ENCODE measurements at places on chromosomes 1 and 21.

GRCh38 chr1:157045250-157046218 lies at the start of gene ARHGEF11:
ARHGEF11 (minus strand) TSS chr1:157045742; CDS start chr1:157044330, 1,412 bp downstream.
- DNase-seq, result no peak

DNA sequence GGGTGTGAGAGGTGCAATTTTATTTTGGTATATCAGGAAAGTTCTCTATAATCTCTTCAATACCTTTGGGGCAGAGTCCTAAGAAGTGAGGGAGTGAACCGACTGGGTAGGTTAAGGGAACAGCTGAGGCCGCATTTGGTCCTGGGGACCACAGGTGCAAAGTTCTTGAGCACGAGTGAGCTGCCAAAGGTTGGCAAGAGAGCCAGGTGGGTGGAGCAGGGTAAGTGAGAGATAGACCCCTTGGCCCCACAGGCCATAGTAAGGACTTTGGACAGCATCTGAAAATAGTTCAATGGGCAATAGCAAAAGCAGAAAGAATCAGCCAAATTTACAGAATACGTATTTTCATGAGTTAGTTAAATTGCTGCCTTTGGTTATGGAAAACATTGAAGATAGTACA lies 11.0 kb upstream of the NID1 start:
- no peak for DNase-seq

GRCh38 chr1:16451841-16452528 lies 11.5 kb downstream of the NECAP2 start:
- DNase-seq, result no peak

- no peak for DNase-seq
Measured at GRCh38 chr1:21689661-21690372, 20.7 kb upstream of the RAP1GAP start.

DNA sequence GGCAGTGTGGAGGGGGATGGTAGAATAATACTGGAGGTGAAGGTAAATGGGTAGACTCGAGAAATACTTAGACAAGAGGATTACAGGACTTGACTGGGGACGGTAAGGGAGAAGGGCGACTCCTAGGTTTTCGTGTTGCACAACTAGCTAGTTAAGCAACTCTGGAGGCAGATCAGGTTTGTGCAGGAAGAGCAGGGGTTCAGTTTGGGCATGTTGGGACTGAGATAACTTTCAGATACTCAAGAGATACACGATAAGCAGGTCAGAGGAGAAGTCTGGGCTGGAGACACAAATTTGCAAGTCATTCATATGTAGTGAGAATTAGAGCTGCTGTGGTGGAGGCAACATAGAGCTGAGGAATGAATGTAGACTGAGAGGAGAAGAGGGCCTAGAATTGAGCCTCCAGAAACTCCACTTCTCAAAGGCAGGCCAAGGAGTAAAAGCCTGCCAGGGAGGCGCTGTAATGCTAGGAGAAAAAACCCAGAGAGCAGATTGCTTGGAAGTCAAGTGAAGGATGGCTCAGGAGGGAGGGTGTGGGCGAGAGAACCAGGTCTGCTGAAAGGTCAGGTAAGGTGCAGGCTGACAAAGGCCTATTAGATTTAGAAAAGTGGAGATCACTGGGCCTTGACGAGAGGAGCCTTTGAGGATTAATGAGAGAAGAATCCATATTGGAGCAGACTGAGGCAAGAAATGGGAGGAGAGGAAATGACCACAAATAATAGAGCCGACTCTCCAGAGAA lies 20.8 kb downstream of the MAB21L3 start:
- DNase-seq, result no peak

GRCh38 chr1:201059871-201060555 lies 36.5 kb upstream of the KIF21B start:
- no peak for DNase-seq
